ENCODE measurements at places on chromosomes 3 and 15.
A peak's percentile ranks its signal among the peaks of the same experiment; 100 is the strongest.

DNA sequence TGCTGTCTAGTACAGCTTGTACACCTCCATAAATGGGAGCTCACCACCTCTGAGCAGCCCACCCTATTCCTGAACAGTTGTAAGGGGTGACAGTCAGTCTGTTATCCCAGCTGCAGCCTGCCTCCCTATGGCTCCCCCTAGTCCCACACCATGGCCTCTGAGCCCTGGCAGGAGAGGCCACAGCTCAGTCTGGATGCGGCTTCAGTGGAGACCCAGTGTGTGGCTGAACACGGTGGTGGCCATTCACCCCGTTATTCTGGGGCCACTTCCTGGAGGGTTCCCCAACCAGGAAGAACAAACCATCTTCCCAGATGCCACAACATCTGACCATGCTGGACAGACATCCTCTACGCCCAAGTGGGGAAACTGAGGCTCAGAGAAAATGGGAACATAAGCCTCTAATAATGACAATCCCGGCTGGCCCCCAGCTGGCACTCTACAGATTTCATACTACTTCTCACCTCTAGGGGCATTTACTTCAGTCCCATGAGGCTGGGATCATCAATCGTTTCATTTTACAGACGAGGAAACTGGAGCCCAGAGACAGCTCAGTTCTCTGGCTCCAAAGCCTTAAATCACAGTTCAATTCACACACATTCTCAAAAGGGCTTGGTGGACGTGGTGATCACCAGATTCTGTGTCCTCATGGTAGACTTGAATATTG lies 9.2 kb upstream of the GRIP2 start:
- no peak for DNase-seq

DNA sequence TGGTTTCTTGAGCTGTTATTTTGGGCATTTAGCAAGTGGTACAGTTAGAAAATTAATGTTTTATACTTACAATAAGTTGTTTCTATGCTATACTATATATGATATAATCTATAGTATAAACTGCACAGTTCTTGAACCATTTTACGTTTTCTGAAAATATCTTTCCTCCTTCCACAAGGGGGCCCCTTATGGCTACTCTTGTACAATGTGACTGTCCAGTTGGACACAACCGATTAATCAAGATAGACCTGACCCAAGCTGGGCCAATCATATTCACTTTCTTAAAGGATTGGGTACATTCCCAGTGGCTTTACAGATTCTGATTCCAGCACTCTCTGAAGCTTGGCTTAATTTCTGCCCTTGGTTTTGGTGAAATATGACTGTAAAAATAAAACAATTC lies 953.4 kb downstream of the AGBL1 start:
- no peak for DNase-seq

DNA sequence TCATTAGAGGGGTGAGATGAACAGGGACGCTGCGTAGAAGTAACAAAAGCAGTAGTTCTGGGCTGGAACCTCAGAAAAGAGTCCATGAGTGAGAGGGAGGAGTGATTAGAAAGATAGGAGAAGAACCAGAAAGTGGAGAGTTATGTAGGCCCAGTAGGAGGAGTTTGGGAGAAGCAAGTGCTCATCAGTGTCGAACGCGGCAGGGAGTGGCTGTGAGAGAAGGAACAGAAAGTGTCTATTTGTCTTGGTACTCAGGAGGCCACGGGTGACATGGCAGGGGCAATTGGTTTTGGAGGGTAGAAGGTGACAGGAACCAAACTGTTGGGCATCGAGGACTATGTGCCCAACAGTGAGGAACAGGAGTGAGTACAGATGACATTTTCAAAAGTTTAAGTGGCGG lies 1.3 kb upstream of the INSYN1 start:
- DNase-seq = no peak

- DNase-seq = no peak
These were observed 272.7 kb downstream of the OCA2 start for GRCh38 chr15:27826411-27826810.

DNA sequence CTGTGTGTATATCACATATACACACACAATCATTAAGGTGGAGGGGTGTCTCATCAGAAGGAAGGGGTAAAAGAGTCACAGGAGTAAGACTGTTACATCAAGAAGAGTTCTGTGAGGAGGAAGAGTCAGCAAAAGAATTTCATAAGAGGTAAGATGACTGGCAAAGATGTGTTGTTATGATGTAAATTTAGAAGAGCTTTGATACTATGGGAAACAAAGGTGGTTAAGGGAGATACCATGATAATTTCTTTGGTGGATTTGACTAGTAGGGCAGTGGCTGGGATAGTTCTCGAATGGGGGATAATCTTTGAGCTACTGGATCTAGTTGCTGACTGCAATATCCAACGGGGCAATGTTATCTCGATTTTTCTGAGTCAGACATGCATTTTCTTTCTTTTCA lies 61.6 kb downstream of the STAG1 start:
- no peak for DNase-seq

- no peak for DNase-seq
These were observed 45.6 kb upstream of the TFRC start for GRCh38 chr3:196127308-196128040.

- no peak for DNase-seq
These were observed 78.6 kb downstream of the SNRK start for GRCh38 chr3:43364926-43365325.

DNA sequence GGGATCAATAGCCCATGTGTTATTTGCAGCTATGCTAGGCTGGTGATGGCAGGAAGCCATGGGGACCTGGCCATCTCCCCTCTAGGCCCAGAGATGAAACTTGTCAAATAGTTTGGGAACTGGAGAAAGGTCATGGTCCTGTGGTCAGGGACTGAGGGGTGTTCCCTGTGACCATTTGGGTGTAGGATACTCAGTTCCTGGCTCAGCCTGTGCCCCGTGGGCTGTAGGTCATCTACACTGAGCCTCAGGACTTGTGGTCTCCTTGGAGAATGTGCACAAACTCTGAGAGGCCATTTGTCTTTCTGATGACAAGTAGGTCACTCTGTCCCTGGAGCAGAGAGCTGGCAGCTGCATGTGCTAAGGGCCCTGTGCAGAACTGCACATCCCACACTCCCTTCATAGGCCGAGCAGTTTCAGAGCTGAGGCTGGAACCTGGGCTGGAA lies 17.5 kb downstream of the GASK1A start:
- no peak for DNase-seq

DNA sequence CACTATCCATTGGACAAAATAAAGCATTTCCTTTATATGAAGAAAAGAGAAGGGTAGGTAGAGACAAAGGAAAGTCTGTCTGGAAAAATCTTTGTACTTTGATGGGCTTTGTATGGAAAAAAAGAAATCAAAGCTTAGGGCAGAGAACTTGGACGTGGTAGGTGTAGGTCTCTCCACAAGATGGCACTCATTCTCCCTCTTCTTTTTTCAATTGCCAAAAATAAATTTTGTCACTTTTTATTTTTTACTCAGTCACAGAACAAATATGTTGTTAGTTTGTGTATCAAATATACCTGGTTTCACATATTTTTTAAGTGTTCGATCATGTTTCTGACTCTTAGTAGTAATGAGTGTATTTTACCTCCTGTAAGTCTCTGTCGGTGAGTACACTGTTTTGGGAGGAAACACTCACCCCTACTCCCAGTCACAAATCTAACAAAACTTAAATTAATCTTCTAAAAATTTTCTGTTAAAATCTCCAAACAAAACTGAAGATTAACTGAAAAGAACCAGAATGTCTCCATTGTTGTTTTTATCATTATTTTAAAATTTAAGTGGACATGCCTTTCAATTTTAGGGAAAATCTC lies 415.8 kb upstream of the GOLIM4 start:
- DNase-seq = no peak

- no peak for DNase-seq
These were observed 32.5 kb downstream of the BHLHE40 start for GRCh38 chr3:5011555-5012256.

GRCh38 chr3:180188512-180189309 lies 152.0 kb upstream of the PEX5L start:
- no peak for DNase-seq

- DNase-seq = no peak
These were observed 46.0 kb upstream of the GLCE start for GRCh38 chr15:69114331-69114928.

DNA sequence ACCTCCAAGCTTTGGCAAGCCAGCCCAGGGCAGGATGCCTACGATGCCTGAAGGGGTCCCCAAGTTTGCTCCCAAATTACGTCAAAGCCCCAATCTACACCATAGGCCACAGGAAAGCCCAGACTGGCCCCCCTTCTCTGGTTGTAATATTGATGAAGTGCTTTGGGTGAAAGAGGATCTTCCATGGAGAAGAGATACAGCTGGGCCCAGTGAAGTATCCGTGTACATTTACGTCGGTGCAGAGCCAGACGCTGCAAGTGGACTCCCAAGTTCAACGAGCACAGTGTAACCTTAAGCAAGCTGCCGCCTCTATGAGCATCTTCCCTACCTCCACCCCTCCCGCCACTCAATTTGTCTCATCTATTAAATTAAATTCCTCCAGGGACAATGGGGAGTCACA lies 100.1 kb upstream of the TPM1 start:
- DNase-seq = no peak

DNA sequence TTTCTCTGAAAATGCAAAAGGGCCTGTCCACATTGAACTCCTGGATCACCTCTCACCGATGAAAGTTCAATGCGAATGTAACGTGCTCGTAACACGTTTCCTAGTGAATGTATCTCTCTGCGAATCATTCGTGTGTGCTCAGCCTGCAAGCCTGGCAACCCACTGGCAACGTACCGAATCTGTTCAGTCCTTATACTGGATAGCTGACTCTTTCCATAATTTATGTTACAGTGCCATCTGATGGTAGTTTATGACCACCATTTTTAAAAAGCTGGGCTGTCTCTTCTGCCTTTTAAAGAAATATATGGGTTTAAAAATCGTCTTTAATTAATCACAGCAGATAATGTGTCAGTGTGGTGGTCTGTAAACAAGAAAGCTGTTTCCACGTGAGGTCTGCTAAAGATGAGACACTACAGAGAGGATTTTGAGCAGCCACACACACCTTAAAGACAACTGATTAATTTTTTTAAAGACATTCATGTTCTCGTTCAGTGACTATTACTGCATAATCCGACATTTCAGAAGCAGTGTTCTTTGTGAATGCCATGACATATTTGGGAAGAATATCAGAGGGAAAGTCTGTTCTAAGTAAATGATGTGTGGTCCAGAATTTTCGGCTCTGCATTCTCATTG lies 69.4 kb upstream of the FOXP1 start:
- DNase-seq = peak; percentile 18

- DNase-seq = no peak
These were observed 93.4 kb downstream of the PEX5L start for GRCh38 chr3:179943117-179943880.

GRCh38 chr15:90716317-90716975 lies 700 bp upstream of the BLM start:
- no peak for DNase-seq

DNA sequence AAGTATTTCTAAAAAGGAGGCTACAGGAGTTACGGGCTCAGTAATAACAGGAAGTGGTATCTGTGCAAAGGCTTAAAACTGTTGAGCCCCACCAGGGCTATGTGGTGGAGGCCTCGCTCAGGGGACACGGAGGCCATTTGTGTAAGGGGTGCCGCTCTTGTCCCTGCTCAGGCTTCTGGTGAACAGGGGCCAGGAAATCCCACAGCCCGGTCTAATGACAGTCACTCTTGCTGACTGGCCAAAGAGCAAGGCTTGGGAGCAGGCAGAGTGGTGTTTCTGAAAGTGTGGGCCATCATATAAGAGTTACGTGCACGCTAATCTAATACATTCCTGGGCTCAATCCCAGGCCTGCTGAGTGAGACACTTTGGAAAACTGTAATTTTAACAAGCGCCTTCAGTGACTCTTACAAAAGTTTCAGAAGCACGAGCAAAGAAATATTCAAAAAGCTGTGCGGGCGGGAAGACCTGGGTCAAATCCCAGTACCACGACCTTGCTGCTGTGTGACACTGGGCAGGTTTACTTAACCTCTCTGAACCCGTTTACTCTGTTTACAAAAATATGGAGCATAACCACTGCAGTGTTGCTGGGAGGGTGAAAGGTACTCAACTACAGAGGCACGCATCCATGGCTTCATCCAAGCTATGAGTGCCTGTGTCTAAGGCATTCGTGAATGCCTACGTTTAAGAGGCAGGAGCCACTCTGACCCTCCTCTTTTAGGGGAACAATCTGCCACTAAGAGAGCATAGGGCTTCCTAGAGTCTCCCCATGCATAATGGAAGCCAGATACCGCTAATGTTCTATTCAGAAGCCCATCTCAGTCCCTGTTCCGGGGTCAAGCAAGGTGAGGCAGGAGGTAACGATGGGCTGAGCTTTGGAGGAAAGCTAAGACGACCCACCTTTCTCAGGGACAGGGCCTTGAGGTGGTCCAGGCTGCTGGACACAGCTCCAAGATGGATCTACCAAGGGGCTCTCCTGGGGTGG lies 2.0 kb downstream of the ATP10A start:
- DNase-seq = no peak

GRCh38 chr3:28936154-28936553 lies 344.7 kb upstream of the RBMS3 start:
- no peak for DNase-seq

- no peak for DNase-seq
These were observed 13.6 kb upstream of the CSPG5 start for GRCh38 chr3:47592066-47592795.

- DNase-seq = no peak
These were observed 12.0 kb downstream of the TMED3 start for GRCh38 chr15:79322945-79323344.

DNA sequence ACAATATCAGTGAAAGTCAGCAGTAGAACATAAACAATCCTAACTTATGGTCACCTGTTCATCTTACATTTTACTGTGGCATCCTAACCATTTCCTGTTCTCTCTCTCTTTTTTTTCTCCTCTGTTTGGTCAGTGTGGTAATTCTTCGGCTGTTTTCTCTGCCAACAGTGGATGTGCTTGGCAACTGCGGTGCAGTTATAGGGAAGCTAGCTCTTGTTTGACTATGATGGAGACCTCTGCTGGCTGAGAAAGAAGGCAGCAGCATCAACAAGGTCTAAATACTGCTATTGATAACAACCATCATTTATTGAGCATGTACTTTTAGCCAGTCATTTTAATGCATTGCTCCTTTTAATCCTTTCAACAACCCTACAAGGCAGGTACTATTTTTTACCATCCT lies 723 bp upstream of the DRD3 start:
- DNase-seq = peak; percentile 4

- no peak for DNase-seq
These were observed 15.9 kb downstream of the TGM5 start for GRCh38 chr15:43250785-43251184.

- DNase-seq = no peak
These were observed 643 bp upstream of the RNU5B-1 start for GRCh38 chr15:65303687-65304380.

DNA sequence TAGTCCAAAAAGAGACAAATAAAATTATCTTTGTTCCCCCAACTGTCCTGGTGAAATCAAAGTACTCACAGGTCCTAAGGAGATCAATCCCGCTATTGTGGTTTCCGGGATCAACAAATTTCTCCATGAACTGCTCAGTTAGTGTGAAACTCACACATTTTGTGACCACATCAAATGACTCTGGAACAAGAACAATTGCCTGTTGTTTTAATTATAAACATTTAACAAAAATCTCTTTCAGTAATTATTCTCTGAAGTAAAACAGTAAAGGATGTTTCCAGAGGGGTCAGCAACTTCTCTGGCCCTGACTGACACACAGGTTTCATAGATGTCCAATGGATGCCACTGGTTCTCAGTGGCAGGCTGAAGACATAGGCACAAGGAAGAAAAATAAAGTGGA lies 3.9 kb downstream of the CLDND1 start:
- no peak for DNase-seq

Measured in AG09309 (cell line).